Activated naive CD8-positive, alpha-beta T cell treated with anti-CD3 and anti-CD28 coated beads, Interleukin-2, amount 50 U/mL, for 24 hours (primary cell): ENCODE measurements at places on chromosomes 6 and 20.

GRCh38 chr6:83117802-83118201 is 50.3 kb downstream of the DOP1A start:
- no peak for DNase-seq

- DNase-seq: no peak
Measured at GRCh38 chr20:32460231-32460630, 102.1 kb downstream of the ASXL1 start.

- DNase-seq: no peak
Measured at GRCh38 chr6:155483858-155484257, 28.2 kb upstream of the NOX3 start.

DNA sequence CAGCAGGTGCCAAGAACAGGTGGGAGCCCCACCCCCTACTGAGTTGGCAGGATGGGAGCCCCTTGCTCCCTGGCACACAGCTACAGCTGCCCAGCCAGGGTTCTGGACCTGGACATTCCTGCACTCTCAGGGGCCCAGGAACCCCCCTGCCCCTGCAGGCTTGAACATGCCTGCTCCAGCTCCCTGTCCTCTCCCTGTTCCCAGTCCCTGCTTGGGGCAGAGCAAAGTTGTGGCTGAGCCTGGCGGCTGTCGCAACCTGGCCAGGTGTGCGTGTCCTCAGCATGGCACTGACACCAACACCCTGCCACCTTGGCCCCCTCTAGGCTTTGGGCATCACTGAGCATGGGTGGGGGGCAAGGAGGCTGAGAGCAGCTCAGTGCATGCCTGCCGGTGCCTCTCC is 491.2 kb upstream of the NOX3 start:
- DNase-seq: no peak

DNA sequence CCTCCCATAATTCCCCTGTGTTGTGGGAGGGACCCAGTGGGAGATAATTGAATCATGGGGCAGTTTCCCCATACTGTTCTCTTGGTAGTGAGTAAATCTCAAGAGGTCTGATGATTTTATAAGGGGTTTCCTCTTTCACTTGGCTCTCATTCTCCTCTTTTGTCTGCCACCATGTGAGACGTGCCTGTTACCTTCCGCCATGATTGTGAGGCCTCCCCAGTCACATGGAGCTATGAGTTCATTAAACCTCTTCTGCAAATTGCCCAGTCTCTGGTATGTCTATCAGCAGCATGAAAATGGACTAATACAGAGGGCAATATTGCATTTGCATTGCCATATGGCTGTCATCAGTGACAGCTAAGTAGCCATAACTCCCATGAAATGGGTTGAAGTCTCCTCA is 63.2 kb downstream of the ZNF217 start:
- no peak for DNase-seq

DNA sequence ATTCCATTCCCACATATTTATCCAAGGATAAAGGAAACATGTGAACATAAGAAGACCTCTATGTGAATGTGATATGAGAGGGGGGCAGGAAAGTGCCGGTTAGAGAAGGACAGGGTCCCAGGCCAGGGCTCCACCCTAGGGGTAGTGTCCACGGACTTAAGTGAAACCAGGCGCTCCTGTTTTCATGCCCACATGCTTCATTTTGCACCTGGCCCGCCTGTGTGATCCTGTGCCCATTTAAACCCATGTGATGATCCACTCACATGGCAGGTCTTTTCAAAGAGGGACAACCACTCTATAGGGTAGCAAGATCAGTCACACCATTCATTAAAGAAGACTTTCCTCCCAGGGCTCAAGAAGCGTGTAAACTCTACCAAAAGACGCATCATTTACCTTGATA is 865.3 kb upstream of the GJE1 start:
- no peak for DNase-seq

DNA sequence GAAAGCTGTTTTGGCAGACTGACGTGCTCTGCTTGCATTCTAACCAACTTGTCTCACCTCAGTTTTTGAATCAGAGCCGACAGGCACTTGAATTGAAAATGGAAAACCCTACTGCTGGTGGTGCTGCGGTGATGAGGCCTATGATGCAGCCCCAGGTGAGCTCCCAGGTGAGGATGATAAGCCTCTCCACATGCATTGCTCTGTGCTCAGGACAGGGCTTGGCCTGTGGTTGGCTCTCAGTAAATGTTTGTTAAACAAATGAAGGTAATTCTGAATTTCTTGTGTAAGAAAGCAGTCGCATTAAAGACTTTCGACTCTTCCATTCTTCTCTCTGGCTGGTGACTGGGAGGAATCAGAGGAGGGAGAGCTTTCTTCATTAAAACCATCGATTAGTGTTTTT is 136.3 kb downstream of the SULF2 start:
- DNase-seq: no peak

DNA sequence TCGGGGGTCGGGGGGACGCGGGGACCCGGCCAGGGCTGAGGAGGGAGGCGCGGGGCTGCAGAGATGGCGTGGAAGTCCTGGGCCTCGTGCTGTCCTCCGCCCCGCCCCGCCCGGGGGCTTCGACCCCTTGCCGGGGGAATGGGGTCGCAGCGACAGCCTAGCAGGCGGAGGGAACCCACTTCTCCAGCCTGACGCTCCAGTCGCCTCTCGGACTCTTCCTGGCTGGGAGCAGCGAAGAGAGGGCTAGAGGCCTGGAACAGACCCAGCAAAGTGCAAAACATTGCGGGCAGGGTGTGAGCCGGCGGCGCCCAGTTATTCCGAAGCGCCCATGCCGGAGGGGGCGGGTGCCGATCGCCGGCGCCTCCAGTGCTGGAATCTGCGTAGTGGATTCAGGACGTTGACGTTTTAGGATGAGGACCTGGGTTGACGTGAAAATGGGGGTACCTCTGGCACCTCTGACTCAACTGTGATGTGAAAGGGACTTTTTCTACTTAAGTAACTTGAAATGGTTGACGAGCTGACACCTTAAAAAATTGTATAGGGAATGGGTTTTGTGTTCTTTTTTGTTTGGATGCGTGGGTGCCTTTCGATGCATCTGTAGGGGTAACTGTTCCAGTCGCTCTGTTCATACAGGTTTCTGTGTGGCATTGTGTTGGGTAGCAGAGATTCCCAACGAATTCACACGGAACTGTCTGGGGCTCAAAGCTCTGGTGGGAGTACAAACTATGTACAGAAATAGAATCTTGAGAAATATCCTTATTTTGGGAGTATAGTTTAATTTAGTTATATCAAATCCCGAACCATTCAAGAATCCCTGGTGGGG is 1.4 kb downstream of the SLC35F1 start:
- DNase-seq: no peak

GRCh38 chr6:134094441-134094840 is 42.0 kb upstream of the SLC2A12 start:
- no peak for DNase-seq
